ENCODE measurements at places on chromosomes 6 and 20.

DNA sequence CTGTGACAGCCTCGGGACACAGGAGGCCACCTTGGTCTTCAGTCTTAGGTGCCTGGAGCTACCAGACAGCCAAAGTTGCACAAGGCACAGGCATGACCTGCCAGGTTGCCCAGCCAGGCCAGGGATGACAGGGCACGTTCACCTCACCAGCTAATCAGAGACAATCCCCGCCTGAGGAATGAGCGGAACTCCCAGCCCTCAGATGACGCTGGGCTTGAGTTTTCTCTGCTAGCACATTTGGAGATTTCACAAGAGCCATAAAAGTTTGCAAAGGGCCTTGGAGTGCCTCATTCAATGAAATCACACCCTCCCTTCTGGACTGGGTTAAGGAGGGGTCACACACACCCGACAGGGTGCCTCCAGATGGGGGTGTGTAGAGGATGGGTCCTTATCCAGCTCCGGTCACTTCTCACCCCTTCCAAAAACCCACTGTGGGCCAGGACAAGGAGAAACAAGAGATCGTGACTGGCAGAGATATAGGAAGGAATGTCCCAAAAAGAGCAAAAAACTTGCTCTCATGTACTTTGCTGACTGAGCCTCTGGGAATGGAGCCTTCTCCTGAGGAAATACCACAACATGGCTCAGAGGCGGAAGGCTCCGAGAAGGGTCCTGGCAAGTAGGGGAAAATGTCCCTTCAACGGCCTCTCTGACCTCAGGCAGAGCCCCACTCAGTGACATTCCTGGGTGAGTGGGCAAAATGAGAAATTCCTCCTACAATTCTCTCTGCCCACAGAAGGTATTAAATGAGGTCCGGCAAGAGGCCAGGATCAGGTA, 121.6 kb downstream of the ISM1 start:
- no peak for DNase-seq

DNA sequence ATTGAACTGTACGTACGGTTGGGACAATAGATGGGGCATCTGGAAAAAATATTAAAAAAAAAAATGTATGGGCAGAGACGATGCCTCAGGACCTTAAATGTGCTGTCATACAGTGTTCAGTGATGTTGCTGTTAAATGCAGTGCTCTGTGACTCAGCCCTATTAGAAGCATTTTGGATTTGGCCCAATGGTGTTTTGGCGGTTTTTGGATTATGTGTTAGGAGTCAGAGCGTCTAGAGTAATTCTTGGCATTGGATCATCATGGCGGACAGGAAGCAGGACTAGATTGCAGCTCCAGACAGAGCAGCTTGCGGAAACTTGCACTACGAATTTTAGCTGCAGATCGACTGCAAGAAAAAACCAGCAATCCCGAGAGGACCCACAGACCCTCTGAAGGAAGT, 280.0 kb downstream of the SOX4 start:
- DNase-seq, result no peak

- no peak for DNase-seq
These were observed 171.7 kb upstream of the CCN2 start for GRCh38 chr6:132122871-132123270.

DNA sequence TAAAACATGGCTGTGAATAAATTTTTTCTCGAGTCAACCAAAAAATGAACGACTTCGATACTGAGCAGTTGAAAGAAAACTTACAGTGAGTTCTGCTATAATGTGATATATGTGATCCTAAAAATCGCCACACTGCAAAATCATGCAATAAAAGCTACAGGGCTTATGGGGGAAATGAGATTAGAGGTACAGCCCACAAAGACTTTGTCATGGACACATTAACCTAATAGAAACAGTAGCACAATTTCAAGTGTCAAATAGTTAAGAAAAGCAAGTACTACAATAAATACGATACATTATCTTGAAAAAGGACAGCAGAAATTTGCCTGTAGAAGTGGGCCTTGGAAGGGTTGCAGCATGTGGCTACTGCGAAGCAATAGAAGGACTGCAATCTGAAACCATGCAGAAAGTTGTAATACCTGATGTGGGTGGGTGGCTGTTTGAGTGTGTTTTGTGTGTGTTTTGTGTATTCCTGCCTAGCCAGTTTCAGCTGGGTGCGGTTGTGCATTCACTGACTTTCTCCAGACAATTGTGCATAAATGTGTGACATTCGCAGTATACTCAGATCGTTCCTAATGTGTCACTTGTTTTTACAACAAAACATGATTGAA, 79.1 kb downstream of the RPP40 start:
- DNase-seq, result no peak

DNA sequence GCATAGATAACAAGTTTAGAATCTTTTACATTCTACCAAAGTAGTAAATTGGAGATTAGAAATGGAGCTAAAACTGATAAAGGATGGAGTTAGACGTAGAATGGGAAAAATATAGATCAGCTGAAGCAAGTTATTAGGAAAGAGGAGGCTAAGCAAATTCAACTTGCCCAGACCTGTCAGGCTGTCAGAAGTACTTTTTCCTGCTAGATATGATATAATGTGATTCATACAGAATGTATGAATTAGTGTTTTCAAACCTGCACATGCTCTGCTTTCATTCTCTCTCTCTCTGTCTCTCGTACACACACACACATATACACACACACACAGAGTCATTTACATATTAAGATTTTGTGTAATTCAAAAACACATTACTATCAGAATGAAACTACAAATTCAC, 133.2 kb upstream of the HDGFL1 start:
- DNase-seq, result no peak

- no peak for DNase-seq
These were observed 20.4 kb upstream of the CD109 start for GRCh38 chr6:73675466-73676098.

DNA sequence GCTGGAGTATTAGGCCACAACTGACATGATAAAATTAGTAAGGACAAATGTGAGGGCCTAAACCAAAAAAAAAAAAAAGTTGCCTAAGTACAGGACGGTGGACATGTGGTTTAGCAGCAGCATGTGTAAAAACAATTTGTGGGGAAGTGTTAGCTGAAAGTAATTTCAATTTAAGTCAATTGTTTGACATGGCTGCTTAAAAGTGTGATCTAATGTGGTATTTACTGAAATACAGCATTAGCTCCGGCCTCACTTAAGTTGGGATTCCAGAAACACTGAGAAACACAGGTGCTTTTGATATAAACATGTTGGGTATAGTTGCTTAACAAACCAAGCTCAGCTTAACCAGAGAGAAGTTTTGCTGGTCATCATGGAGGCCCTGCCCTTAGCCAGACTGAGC, 119.7 kb downstream of the FYN start:
- no peak for DNase-seq

DNA sequence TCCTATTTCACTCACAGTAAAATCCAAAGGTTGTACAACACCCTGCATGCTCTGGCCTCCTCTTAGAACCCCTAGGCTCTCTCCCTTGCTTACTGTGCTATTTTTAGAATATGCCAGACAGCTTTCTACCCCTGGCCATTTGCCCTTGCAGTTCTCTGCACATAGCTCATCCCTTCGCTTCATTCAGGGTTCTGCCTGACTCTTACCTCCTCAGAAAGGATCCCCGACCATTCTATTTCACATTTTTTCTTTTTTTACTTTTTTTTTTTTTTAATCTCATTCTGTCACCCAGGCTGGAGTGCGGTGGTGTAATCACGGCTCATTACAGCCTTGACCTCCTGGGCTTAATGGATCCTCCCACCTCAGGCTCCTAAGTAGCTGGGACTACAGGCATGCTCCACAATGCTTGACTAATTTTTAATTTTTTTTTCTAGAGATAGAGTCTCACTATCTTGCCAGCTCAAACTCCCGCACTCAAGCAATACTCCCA, 33.6 kb downstream of the COMMD7 start:
- DNase-seq, result no peak

DNA sequence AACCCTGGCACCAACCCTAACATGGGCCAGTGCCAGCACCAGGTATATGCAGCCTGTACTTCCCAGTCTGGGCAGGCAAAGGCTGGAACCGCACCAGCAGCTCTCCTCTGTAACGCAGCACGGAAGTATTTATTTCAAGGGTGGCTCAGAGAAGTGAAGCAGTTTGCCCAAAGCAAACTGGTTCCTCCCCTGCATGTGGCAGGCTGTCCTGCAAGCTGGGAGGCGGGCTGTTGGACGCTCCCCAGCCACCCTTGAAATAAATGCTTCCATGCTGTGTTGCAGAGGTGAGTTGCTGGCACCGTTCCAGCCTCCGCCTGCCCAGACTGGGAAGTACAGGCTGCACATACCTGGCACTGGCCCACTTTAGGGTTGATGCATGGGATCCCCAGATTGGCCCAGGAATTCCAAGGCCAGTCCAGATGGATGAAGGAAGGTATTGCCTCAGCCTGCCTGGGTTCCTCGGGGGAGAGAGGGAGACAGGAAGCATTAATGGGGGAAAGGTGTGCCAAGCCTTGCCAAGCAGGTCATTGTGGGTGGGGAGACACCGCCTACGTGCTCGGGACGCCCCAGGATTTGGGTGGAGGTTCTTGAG, 49.8 kb downstream of the PPARD start:
- no peak for DNase-seq

DNA sequence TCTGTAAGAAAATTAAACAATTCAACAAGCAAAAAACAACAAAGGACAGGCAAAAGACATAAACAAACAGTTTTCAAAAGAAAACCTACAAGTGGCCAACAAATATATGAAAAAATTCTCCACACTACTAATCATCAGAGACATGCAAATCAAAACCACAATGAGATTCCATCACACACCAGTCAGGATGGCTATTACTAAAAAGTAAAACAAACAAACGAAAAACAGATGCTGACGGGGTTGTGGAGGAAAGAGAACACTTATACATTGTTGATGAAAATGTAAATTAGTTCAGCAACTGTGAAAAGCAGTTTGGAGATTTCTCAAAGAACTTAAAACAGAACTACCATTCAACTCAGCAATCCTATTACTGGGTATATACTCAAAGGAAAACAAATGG, 537.6 kb downstream of the HDGFL1 start:
- no peak for DNase-seq

- no peak for DNase-seq
These were observed 764 bp downstream of the ZNF292 start for GRCh38 chr6:87155842-87156815.

DNA sequence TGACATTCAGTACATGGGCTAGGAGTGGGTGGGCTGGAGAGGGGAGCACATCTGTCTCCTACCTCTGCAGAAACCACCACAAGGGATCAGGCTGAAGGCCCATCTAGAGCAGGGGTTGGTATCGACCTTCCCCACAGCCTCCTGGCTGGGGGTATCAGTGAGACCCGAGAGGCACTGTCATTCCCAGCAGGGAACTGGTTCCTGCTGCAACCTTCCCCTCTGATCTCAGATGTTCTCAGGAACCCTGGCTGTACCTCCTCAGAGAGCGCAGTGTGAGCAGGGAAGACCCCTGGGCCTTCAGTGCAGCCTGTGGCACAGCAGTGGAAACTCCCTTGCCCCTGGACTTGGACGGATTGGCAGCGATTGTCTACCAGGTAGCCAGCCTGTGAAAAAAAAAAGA, 7.8 kb downstream of the IP6K3 start:
- no peak for DNase-seq

DNA sequence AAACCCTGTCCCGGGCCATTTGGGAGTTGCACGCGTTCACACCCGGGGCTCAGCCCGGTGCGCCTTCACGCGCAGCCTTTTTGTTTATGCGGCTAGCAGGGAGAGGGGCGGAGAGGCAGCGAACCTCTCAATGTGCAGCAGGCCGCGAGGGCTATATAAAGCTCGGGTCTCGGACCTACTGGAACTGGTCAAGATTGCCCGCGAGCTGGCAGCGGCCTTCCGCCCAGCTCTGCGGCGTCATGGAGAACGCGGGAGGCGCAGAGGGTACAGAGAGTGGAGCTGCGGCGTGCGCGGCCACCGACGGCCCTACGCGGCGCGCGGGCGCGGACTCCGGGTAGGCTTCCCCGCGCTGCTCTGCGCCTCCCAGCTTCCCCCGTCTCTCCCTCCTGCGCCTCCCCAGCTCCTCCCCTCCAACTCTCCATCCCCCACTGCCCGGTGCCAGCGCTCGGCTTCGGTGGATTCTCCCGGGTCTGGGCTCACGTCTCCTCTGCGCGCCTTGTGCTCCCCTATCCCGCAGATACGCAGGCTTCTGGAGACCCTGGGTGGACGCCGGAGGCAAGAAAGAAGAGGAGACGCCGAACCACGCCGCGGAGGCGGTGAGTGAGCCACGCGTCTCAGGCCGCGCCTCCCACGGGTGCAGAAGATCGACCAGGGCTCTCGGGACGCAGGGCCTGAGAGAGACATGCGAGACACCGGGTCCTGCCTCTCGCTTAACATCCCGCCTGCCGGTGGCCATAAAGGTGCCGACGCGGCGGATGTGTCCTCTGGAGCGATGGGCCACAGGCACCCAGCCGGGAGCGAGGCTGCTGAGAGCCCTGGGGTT, at the start of gene RIPPLY2:
Gene RIPPLY2, plus strand, starts transcription at position 183 of the 823 bp plus-strand sequence. Its CDS starts 57 bp downstream, at position 240.
- no peak for DNase-seq

- DNase-seq, result no peak
These were observed 105.3 kb upstream of the KCNG1 start for GRCh38 chr20:51128198-51128597.

- DNase-seq, result no peak
These were observed 118.2 kb upstream of the GJE1 start for GRCh38 chr6:142014515-142014914.

DNA sequence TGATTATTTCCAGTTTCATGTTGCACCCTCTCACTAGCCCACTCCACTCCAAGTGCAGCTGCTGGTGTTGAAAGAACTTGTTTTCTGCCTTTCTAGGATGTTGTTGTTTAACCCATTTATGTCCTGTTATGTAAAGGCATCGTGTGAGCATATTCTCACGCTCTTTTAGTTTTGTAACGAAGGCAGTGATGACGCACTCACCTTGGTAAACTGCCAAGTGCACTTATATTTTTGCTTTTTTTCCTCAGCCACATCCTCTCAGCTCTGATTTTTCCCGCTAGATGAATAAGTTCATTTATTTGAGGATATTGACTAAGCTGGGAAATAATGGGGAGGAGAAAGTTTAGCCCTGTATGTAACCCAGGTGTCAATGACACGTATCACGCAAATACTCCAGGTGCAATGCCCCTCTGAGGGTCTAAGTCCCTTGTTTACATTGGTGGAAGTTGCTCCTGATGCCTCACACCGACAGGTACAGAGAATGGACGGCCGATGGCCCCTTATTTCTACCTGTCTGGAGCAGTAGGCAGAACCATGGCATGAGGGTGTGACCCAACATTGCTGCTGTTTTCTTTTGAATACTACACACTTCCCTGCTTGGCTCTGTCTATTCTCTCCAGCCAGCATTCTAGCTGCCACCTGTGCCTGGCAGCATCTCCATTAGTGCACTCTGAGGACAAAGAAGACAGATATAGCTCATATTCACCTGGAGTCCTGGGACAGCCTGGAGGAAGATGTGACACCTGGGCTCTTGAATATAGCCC, 132.7 kb upstream of the SLC24A3 start:
- DNase-seq, result no peak

GRCh38 chr20:54123587-54124180, 50.1 kb downstream of the CYP24A1 start:
- DNase-seq, result peak; percentile 80

- DNase-seq, result no peak
These were observed 90.7 kb downstream of the CEP57L1 start for GRCh38 chr6:109186012-109186411.

DNA sequence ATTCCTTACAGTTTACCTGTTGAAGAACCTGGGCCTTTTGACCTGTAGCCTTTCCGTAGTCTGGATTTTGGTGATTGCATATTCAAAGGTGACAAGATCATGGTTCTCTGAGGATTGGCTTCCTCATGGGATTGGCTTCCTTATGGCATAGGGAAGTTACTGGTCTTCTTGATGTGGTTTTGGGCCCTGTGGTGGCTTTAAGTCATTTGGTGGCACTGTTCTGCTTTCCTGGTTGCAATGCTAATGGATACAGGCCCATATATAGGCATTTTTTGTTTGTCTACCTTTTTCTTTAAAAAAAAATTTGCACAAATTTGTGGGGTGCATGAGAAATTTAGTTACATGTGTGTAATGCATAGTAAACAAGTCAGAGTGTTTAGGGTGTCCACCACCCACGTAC, 185.7 kb downstream of the CDKAL1 start:
- DNase-seq, result no peak
